ENCODE measurements at places on chromosomes 2 and 18. TPM values are rescaled to one million over a fixed set of nuclear protein-coding genes. Genes with fewer than 3 reads are reported as not detected.
A peak's percentile ranks its signal among the peaks of the same experiment; 100 is the strongest.

DNA sequence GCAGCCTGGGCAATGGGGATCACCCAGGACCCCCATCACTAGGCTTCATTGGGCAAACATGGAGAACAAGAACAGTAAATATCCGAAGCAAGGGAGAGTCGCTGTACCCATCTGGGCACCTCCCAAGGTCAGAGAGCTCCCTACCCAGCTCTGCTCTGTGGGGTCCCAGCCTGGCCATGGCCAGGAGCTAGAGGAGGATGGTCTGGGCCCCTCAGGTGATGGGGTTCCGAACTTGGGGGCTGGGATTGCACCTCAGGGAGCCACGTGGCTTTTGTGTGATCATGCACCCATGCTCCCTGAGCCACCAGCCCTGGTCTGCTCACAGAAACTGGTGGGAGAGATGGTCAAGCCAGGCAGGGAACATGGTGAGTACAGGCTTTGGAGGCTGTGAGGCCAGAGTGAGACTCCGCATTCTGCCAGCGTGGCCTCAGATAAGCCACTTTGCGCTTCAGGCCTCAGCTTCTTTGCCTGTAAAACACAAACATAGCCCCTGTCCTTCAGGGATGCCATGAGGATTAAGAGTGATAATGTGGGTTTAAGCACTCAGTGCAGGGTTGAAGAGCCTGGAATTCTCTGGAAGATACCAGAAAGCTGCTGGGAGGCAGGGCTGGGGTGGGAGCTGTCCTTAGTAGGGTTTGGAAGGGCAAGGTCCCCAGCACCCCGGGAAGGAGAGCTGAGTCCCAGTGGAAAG is 3.0 kb upstream of the NMUR1 start:
- H3K36me3 ChIP-seq = no peaks in the 10 kb centered on the region
- H3K4me1 ChIP-seq = no peaks in the 10 kb centered on the region
- H3K4me3 ChIP-seq = no peak overlapping the region
- no peak for DNase-seq

DNA sequence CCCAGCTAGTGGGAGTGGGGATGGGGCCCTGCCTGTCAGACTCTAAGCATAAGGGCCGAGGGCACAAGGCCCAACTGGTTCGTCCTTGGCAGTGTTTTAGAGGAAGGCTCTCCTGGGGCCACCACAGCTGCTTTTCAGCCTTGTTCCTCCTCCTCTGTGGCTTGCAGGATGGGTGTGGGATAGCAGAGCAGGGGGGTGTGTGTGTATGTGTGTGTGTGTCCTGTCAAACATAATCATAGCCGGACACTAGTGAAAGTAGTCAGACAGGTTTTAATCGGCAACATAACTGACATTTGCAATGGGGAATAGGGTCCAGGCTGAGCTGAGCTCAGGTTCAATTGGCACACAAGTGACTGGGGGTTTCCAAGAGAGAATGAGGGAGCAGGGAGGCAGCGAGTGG is 114.2 kb downstream of the SEPTIN10 start:
- no peak overlapping the region for H3K4me3 ChIP-seq
- H3K36me3 ChIP-seq = no peaks in the 10 kb centered on the region
- H3K27ac ChIP-seq = peak overlapping the region; percentile 4
- H3K4me1 ChIP-seq = peaks cover 6% of the 10 kb centered on the region
- H3K27me3 ChIP-seq = peaks cover 5% of the 10 kb centered on the region

DNA sequence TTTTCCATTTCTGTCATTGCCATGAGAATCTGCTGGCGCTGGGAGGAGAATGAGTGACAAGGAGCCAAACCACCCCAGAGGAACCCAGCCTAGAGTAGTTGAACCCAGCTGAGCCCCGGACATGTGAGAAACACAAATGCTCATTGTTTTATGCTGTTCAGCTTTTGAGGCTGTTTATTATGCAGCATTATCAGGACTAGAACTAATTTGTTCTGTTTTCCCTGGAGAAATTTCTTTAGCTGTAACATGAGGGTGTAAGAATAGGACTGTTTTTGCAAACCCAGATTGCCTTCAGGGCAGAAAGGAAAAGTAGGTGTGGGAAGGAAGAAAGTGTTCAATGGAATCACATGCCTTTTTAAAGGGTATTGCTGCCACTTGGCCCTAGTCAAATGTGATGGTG is 28.5 kb upstream of the DOCK10 start:
- no peak overlapping the region for H3K27ac ChIP-seq
- no peak overlapping the region for H3K4me3 ChIP-seq
- no peaks in the 10 kb centered on the region for H3K36me3 ChIP-seq
- DNase-seq = no peak
- no peaks in the 10 kb centered on the region for H3K4me1 ChIP-seq

GRCh38 chr18:33577685-33578517 is at the start of gene ASXL3:
ASXL3 (plus strand) TSS chr18:33578219; CDS start chr18:33578632, 413 bp downstream.
- DNase-seq = peak; percentile 52
- peaks cover 8% of the 10 kb centered on the region for H3K27me3 ChIP-seq
- no peaks in the 10 kb centered on the region for H3K36me3 ChIP-seq
- H3K27ac ChIP-seq = peak within 1 kb of the TSS; percentile 100
- peaks cover 11% of the 10 kb centered on the region for H3K4me1 ChIP-seq

GRCh38 chr2:240672701-240673190 is 9.9 kb downstream of the AQP12B start:
- H3K27ac ChIP-seq = no peak overlapping the region
- no peak overlapping the region for H3K4me3 ChIP-seq
- H3K27me3 ChIP-seq = peaks cover 23% of the 10 kb centered on the region

DNA sequence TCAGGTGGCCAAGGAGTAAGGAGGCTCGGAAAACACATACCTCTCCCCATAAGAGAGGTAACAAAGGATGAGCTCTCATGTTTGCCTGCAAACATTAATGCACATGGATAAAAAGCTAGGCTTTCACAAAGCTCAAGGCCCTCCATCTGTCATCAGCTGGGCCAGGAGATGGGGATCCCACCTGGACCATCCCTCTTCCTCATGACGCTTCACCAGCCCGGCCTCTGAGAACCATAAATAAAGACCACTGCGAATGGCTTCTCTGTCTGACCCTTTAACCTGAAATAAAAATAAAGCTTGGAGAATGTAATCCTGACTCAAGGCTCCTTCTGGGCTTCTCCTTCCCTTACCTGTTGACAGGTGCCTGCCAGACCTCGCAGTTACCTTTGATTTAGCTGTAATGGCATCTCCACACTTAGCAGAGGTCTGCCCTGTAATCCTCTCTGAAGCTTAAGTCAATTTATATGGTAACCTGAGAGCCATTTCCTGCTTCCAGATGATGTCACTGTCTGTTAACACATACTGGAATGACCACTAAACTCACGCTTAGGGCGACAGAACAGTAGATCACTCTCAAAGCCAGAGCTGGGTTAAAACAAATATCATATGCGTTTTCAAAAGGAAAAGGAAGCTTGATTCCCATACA is 29.3 kb upstream of the FOXI3 start:
- H3K27ac ChIP-seq = no peak overlapping the region
- no peak overlapping the region for H3K4me3 ChIP-seq
- H3K36me3 ChIP-seq = no peaks in the 10 kb centered on the region
- DNase-seq = no peak
- peaks cover 5% of the 10 kb centered on the region for H3K4me1 ChIP-seq

DNA sequence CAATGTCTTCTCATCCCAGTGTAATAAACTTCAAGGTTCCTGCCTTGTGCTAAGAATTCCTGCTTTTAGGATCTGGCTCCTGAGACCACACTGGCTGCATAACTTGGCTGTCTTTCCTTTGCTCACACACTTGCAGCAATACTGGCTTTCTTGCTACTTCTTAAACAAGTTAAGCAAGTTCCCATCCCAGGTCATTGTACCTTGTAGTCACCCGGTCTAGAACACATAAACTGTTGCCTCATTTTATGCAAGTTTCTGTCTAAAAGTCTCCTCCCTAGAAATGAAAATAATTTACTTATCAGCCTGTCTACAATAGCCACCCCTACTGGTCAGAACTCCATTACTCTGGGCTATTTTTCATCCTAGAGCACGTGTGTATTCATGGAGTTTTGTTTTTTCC is 887.9 kb upstream of the FAM98A start:
- H3K27ac ChIP-seq = no peak overlapping the region
- no peak for DNase-seq
- H3K27me3 ChIP-seq = no peaks in the 10 kb centered on the region
- H3K4me1 ChIP-seq = no peaks in the 10 kb centered on the region
- H3K36me3 ChIP-seq = no peaks in the 10 kb centered on the region

GRCh38 chr18:3631887-3632286 is 181.9 kb downstream of the TGIF1 start:
- peaks cover 3% of the 10 kb centered on the region for H3K4me1 ChIP-seq
- H3K36me3 ChIP-seq = peaks cover 2% of the 10 kb centered on the region
- no peaks in the 10 kb centered on the region for H3K27me3 ChIP-seq
- peak overlapping the region; percentile 64 for H3K27ac ChIP-seq
- DNase-seq = no peak

DNA sequence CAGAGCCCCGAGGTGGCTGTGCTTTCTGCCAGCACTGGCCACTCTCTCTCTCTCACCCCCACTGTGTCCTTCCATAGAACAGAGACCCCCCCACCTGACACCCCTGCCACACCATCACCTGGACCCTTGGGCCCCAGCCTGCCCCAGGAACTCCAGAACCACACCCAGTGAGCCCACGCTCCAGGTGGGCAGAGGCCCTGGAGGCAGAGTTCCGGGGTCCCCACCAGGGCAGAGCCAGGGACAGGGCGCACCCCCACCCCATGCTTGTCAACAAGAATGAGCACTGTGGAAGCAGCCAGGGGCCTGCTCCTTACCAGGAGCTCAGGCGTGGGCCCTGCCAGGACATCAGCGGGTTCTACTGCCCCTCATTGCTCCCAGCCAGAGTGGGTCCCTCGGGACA is 14.6 kb downstream of the PASK start:
- no peaks in the 10 kb centered on the region for H3K4me1 ChIP-seq
- no peak for DNase-seq
- H3K4me3 ChIP-seq = no peak overlapping the region
- peaks cover 6% of the 10 kb centered on the region for H3K36me3 ChIP-seq
- no peak overlapping the region for H3K27ac ChIP-seq
- no peaks in the 10 kb centered on the region for H3K27me3 ChIP-seq

- H3K36me3 ChIP-seq = peaks cover 30% of the 10 kb centered on the region
- H3K4me1 ChIP-seq = peaks cover 15% of the 10 kb centered on the region
- no peaks in the 10 kb centered on the region for H3K27me3 ChIP-seq
- H3K4me3 ChIP-seq = no peak overlapping the region
- peak overlapping the region; percentile 79 for H3K27ac ChIP-seq
Observed at GRCh38 chr18:35143622-35144596, 96.9 kb upstream of the ZNF397 start.

DNA sequence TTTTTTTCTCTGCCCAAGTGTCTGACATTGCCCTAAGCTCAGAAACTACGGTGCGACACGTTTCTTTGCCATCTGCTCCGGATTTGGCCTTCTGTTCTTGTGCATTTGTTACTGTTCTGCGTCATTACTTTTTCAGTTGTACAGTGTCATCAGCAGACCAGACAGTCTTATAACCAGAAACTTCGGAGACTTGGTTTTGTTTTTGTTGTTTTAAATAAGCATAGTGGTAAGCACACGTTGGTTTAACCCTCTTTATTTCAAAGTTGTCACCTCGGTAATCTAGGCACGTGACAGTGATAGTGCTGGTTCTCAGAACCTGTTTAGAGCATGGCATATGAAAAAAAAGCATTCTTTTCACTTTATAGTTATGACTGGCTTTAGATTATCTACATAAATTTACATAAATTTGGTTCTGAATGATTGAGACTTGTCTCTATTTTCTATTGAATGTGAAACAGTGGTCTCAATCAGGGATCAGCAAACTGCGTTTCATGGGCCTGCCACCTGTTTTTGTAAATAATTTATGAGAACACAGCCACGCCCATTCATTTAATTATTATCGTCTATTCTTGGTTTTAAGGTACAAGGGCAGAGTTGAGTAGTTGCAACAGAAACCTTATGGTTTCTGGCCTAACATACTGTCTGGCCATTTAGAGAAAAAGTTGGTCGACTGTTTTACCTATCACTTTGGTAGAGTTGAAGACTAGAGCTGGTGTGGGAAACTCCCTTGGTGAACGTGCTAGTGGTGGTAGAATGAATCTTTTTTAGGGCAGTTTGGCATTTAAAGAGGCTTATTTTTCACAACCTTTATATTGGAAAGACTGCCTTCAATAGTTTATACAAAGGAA is 106.5 kb downstream of the ZNF532 start:
- no peak overlapping the region for H3K4me3 ChIP-seq
- no peak overlapping the region for H3K27ac ChIP-seq
- peaks cover 21% of the 10 kb centered on the region for H3K36me3 ChIP-seq
- peaks cover 10% of the 10 kb centered on the region for H3K4me1 ChIP-seq

GRCh38 chr2:145350011-145350410 is 830.1 kb upstream of the ZEB2 start:
- H3K27ac ChIP-seq = no peak overlapping the region
- H3K27me3 ChIP-seq = no peaks in the 10 kb centered on the region
- H3K4me3 ChIP-seq = no peak overlapping the region
- DNase-seq = no peak
- no peaks in the 10 kb centered on the region for H3K4me1 ChIP-seq
- H3K36me3 ChIP-seq = no peaks in the 10 kb centered on the region

GRCh38 chr2:19848029-19848750 is 53.6 kb downstream of the TTC32 start:
- no peaks in the 10 kb centered on the region for H3K36me3 ChIP-seq
- H3K4me1 ChIP-seq = no peaks in the 10 kb centered on the region
- no peak overlapping the region for H3K4me3 ChIP-seq
- H3K27ac ChIP-seq = no peak overlapping the region
- peaks cover 7% of the 10 kb centered on the region for H3K27me3 ChIP-seq

GRCh38 chr18:78912336-78912735 is 67.3 kb upstream of the SALL3 start:
- no peak overlapping the region for H3K27ac ChIP-seq
- H3K4me3 ChIP-seq = no peak overlapping the region
- H3K27me3 ChIP-seq = peaks cover 6% of the 10 kb centered on the region

- no peak overlapping the region for H3K4me3 ChIP-seq
- no peaks in the 10 kb centered on the region for H3K36me3 ChIP-seq
- H3K27me3 ChIP-seq = peaks cover 13% of the 10 kb centered on the region
- no peaks in the 10 kb centered on the region for H3K4me1 ChIP-seq
- H3K27ac ChIP-seq = no peak overlapping the region
Observed at GRCh38 chr2:241062389-241063092, 39.5 kb downstream of the MTERF4 start.

GRCh38 chr2:43175876-43176275 is 50.5 kb downstream of the ZFP36L2 start:
- no peak overlapping the region for H3K27ac ChIP-seq
- no peaks in the 10 kb centered on the region for H3K27me3 ChIP-seq
- no peaks in the 10 kb centered on the region for H3K36me3 ChIP-seq
- peaks cover 47% of the 10 kb centered on the region for H3K4me1 ChIP-seq
- DNase-seq = no peak

GRCh38 chr18:50042611-50043010 is 152.3 kb downstream of the MYO5B start:
- DNase-seq = no peak
- peaks cover 9% of the 10 kb centered on the region for H3K4me1 ChIP-seq
- H3K27me3 ChIP-seq = no peaks in the 10 kb centered on the region
- no peak overlapping the region for H3K4me3 ChIP-seq

RGPD3 gene
- 0.38 TPM for total RNA-seq

RAB6C gene
- not detected for total RNA-seq

NGEF gene
- total RNA-seq = 0.71 TPM

SCYGR4 gene
- total RNA-seq = not detected

FNDC4 gene
- 10.2 TPM for total RNA-seq

GKN1 gene
- total RNA-seq = not detected

SCN7A gene
- 3.3 TPM for total RNA-seq

MYO5B gene
- total RNA-seq = 44.1 TPM
